ENCODE measurements at places on chromosomes 6 and 20.

DNA sequence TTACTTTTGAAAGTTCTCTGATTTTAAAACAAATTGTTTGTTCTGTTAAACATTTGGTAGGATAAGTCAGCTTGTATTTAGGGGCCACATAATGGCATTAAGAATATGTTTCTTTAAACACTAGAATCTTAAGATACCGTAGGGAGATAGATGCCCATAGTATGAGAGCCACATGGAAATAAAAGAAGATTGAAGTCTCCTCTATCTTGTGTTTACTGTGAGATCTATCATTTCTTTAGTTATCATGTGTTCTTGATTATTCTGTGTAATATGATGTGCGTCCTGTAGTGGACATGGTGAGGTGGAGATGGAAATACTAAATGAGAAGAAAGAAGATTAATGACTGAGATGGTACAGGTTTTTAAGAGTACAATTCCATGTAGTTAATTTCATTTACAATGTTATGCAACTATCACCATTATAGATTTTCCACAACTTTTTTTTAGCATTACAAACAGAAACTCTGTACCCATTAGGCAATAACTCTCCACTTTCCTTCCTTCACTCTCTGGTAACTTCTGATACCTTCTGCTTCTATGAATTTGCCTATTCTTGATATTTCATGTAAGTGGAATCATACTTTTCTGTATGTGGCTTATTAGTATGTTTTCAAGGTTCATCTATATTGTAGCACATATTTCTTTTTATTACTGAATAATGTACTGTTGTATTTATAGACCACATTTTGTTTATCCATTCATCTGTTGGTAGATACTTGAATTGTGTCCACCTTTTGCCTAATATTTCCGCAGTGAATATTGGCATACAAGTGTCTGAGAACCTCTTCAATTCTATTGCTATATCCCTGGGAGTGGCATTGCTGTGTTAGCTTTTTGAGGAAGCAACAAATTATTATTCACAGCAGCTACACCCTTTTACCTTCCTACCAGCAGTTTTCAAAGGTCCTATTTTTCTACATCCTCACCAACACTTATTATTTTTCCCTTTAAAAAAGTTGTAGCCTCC lies 11.5 kb downstream of the RNF146 start:
- no peak for DNase-seq

DNA sequence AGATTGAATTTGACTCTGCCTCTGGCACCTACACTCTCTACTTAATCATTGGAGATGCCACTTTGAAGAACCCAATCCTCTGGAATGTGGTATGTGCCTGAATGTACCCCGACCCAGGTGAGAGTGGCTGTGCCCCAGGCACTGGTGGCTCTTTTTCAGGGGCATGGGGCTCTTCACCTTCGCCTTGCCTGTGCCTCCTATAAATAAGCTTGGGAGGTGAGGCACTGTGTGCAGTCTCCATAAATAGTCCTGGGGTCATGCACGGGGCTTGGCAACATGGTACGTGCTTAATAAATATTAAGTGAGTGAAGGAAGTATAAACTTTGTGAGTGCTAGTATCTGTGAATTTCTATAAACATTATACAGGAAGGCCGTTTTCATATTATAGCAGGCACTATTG lies 33.0 kb downstream of the GHRH start:
- DNase-seq: no peak

- no peak for DNase-seq
Observed at GRCh38 chr6:166623318-166623717, 3.7 kb downstream of the RPS6KA2 start.

DNA sequence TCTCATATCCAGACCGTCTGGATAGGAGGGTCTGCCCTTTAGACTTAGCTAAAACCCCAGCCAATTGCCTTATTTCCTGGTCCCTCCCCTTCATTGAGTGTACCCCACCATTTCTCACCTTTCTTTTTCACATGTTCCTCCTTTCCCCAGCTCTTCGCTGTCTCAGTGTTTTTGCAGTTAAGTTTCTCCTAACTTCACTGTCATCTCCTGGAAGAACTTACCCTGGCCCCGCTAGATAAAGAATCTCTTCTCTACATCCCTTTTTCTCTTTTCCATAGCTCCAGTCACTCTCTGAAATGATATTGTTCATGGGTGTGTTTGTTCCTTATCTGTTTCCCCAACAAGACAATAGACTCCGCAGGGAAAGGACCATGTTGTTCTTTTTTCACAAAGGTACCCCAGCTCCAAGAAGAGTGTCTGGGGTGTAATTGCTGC lies 208.8 kb downstream of the TSHZ2 start:
- DNase-seq: no peak

- no peak for DNase-seq
Observed at GRCh38 chr6:44024574-44025219, 102.6 kb downstream of the MRPL14 start.

Data from hematopoietic multipotent progenitor cell treated with erythropoietin and hydrocortisone succinate and interleukin-3 and kit ligand, for 17 days (in vitro differentiated cells).